Small intestine (tissue), 16 donors: ENCODE measurements at places on chromosomes 6 and 20. TPM values are rescaled to one million over a fixed set of nuclear protein-coding genes. Genes with fewer than 3 reads are reported as not detected.

SLC17A3 gene
- polyA plus RNA-seq: 0.55 TPM

HLA-DRA gene
- polyA plus RNA-seq: 230 TPM

OLIG3 gene
- not detected for polyA plus RNA-seq

CEP85L gene
- 1.1 TPM for polyA plus RNA-seq
